ENCODE measurements at places on chromosomes 7 and 10.

GRCh38 chr10:7408291-7409044 is 2.4 kb downstream of the SFMBT2 start:
- DNase-seq = peak; percentile 27

- DNase-seq = no peak
Measured at GRCh38 chr10:64394744-64395143, 873.5 kb downstream of the REEP3 start.

GRCh38 chr7:87645446-87645845 is 17.2 kb downstream of the RUNDC3B start:
- no peak for DNase-seq

DNA sequence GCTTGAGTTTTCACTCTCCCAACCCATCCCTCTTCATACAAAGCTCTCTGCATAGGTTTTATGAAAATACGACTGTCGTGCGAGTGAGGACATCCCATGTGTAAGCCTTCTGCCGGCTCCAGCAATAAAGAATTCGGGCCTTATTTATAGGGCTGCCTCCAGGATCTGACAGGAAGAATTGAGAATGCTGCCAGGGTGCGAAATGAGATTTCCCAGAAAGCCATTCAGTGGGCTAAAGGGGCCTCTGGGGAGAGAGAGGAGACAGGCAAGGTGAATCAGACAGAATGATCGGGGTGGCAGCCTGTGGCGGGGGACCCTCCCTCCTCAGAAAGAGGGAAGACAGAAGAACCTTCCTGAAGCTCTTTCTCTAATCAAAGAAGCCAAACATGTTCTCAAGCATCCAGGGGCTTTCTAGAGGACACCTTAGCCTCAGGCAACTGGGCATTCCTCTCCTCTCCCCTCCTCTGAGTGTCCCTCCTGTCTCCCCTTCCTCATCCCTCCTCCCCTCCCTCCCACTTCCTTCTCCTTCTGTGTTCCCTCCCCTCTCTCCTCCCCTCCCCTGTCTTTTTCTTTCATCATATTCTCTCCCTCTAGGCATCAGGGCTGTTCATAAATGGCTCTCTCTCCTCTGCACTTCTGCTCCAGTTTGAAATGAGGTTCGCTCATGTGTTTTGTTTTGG is 410.9 kb downstream of the TYW1 start:
- no peak for DNase-seq

DNA sequence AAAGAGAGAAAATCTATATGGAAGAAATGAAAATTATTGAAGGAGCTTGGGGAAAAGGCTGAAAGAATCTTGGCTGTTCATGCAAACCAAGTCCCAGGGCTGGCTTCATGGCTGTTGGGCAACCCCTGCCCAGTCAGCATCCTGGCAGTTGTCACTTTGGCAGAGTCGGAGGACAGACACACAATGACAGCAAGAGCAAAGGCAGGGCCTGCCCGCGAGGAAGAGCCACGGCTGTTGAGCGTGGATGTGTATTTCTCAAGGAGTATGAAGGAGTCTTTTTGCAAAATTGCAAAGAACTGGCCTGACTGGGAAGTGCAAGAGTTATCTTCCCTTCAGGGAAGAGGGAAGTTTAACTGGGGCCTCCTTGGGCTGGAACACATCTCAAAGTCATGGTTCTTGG is 11.7 kb downstream of the PTPRE start:
- DNase-seq = no peak

DNA sequence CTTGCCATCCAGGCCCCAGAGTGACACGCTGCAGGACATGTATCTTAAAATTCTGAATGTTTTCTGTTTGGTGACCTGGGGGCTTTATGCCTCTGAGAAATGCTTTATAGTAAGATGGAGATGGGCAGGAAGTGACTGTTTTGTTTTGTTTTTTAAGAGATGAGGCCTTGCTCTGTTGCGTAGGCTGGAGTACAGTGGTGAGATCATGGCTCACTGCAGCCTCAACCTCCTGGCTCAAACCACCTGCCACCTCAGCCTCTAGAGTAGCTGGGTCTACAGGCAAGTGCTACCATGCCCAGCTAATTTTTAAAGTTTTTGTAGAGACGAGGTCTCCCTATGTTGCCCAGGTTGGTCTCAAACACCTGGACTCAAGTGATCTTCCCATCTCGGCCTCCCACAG is 20.6 kb downstream of the ZNF777 start:
- no peak for DNase-seq

DNA sequence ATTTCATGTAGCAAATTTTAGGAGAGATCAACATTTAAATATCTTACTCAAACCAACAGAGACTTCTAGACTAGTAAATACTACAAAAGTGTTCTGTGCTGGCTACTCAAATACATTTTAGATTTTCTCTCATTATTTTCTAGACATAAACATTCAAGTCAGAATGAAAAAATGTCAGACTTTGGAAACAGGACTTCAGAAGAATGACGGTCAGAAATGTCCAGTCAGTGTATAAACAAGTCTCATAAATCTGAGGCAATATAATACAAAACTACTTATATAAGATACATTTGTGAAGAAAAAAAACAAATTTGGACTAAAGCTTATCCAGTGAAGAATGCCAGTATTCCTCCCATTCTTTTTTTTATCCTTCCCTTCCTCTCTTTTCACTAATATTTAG is 25.9 kb downstream of the RNLS start:
- DNase-seq = no peak

DNA sequence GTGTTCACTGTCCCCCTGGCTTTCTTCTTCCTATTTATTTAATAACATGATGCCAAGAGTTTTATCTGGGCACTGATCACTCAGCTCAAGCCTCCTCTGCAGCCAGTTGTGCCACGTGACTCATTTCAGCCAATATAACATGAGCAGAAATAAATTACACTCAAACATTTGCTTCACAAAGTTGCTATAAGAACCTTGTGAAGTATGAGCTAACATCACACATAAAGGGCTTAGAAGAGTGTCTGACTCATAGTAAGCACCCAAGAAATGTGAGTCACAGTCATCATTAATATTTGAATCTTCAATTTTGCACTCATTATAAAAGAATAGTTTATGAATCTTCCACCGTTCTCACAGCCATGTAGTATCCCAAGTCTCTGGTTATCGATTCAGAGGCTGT is 414.6 kb upstream of the NPVF start:
- no peak for DNase-seq

- DNase-seq = no peak
Measured at GRCh38 chr10:69088471-69088769, 517 bp downstream of the SRGN start.

GRCh38 chr10:15433850-15434537 is 62.9 kb upstream of the FAM171A1 start:
- DNase-seq = peak; percentile 82

GRCh38 chr7:11829954-11830353 is 2.0 kb downstream of the THSD7A start:
- DNase-seq = no peak

- DNase-seq = peak; percentile 89
Measured at GRCh38 chr7:27842094-27842692, 102.2 kb downstream of the TAX1BP1 start.

DNA sequence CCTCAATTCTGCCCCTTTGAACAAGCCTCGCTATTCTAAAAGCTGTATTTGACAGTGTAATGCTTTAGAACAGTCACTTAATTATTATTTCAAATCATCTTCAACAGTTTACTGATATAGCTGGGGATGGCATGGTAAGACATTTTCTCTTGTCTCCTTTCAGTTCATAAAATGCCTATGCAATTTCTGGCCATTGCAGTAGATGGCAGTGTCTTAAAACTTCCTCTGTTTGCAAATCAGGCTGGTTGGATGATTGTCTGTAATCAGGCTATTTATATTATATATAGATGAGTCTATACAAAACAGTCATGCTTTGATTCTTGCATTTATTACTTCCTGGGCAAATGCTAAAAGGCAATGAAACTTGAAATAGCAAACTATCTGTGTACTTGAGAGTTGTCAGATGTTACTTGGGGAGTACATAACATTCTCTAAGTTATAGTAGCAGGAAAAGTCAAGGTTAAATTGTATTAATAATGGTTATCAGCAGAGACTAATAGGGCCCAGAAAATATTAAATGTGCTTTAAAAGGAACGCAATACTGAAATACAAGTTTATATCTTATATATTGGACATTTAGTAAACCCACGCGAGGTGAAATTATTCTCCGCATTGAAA is 55.5 kb upstream of the LHFPL3 start:
- DNase-seq = peak; percentile 73

DNA sequence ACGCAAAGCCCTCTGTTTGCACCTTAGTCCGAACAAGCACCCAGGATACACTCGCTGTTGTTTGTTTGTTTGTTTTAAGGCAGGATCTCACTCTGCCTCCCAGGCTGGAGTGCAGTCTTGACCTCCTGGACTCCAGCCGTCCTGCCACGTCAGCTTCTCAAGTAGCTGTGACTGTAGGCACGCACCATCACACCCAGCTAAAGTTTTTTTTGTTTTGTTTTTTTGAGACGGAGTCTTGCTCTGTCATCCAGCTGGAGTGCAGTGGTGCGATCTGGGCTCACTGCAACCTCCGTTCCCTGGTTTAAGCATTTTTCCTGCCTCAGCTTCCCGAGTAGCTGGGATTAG is 76.8 kb downstream of the CTBP2 start:
- DNase-seq = no peak

GRCh38 chr7:139304517-139304916 is 36.6 kb upstream of the FMC1 start:
- no peak for DNase-seq

- DNase-seq = no peak
Measured at GRCh38 chr7:116906391-116906790, 44.0 kb downstream of the CAPZA2 start.

DNA sequence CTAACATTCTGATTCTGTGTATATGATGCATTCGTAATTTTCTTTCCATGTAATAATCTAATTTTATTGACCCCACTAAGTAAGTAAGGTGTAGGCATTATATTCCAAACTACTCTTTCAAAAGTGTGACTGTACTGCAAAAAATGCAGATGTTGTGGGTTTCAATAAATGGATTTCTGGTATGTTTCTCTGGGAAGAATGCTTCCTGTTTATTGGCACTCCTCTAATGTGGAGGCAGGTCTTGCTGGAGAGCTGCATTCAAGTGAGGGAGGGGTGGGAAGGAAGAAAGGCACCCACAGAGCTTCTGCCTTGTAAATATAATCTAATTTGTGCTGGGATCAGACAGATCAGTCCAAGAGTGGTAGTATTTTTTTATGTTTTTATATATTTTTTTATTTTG is 23.9 kb downstream of the ST7 start:
- DNase-seq = no peak

GRCh38 chr10:46317889-46318288 is 31.1 kb downstream of the ANTXRL start:
- DNase-seq = no peak

- DNase-seq = no peak
Measured at GRCh38 chr10:55274367-55274766, 473.3 kb upstream of the PCDH15 start.

- DNase-seq = peak; percentile 69
Measured at GRCh38 chr10:119608316-119609155, 11.8 kb upstream of the TIAL1 start.

- no peak for DNase-seq
Measured at GRCh38 chr7:5502721-5503243, 79.1 kb upstream of the TNRC18 start.

- DNase-seq = no peak
Measured at GRCh38 chr10:124626759-124627380, 117.3 kb downstream of the FAM53B start.

GRCh38 chr10:80529604-80530003 is 8.1 kb upstream of the SH2D4B start:
- no peak for DNase-seq

DNA sequence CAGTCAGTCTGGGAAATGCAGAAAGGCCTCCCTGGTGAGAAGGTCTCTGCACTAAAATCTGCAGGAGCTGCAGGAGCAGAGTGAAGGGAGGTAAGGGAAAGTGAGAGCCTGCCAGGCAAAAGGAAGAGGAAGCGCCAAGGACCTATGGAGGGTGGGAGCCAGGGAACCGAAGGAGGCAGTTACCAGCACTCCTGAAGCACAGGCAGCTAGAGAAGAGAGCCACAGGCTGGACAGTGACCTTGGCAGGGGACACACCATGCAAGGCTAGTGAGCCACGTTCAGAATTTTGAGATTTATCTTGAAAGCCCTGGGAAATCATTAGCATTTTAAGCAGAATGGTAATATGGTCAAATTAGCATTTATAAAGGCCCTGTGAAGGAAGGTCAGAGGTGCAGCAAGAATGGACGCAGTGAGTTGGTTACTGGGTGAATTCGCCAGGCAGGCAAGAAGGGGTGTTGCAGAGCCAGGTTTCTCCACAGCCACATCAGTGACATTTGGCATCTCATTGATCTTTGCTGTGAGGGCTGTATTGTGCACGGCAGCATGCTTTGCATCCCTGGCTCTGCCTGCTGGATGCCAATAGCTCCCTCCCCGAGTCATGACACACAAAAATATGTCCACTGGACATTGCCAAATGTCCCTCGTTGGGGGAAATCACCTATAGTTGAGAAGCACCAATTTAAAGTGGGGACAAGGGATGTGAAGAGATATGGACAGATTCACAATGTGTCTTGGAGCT is 54.7 kb upstream of the LANCL2 start:
- no peak for DNase-seq

All from NCI-H82 (cell line).